ENCODE measurements at places on chromosomes 2 and 18.

GRCh38 chr2:223797811-223798721, 39.3 kb downstream of the AP1S3 start:
- no peak for DNase-seq

- no peak for DNase-seq
These were observed 338.7 kb downstream of the HRH4 start for GRCh38 chr18:24799176-24799575.

GRCh38 chr2:158723181-158723838, 71.8 kb upstream of the DAPL1 start:
- DNase-seq, result no peak

GRCh38 chr2:179048099-179048498, 1.8 kb downstream of the CCDC141 start:
- DNase-seq, result no peak

DNA sequence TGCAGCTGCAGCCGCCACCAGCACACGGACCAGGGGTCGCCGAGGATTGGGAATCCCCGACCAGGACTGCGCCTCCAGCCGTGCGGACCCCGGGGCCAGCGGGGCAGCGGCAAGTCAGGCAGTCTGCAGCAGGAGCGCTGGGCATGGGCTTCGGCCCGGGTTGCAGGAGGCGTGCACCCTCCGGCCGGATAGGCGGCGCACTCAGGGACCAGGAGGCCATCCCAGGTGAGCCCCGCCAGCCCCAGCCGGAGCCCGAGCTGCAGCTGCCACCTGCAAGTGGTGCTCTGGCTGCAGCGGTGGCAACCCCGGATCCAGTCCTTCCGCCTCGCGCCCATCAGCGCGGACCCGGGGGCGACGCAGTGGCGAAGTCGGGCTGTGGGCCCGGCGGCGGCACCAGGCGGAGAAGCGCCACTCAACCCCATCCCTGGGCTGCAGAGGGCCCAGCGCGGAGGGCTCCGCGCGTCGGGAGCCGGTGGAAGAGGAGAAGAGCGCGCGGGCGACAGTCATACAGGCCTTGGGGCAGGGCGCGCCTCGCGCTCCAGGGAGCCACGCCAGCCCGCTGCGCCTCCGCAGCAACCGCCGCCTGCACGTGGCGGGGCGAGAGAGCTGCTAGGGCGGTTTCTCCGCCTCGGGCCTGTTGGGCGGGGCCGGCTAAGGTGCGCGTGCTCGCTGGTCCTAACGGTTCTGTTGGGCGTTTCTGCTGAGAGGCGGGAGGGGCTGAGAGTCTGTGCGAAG, 73.8 kb downstream of the RPIA start:
- DNase-seq, result no peak

- DNase-seq, result peak; percentile 60
These were observed 3.9 kb downstream of the NEB start for GRCh38 chr2:151730262-151730975.

DNA sequence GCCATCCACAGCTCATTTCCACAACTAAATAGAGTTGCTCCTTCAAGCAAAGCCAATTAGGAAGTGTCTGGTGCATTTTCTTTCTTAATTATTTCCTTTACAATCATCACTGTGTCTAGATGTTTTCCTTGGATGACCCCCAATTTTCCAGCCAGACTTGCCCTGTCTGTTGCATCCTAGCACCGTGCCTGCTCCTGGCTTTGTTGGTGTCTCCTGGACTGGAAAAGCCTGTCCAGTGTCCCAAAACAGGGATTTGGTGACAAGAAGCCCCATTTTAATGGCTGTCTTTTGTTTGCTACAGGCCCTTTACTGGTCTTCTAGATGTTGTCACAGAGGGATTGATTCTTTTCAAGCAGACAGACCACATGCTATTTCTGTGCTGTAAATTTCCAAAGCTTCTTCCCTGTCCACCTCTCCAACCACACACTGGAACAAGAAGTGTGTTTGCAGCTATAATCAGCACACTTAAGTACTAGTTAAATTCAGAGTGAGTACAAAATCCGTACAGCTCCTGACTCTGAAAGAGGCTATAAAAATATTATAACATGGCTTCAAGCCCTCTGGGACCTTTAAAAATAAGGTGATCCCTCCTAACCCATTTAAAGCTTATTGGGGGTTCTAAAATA, 38.4 kb downstream of the RNF144A start:
- no peak for DNase-seq

DNA sequence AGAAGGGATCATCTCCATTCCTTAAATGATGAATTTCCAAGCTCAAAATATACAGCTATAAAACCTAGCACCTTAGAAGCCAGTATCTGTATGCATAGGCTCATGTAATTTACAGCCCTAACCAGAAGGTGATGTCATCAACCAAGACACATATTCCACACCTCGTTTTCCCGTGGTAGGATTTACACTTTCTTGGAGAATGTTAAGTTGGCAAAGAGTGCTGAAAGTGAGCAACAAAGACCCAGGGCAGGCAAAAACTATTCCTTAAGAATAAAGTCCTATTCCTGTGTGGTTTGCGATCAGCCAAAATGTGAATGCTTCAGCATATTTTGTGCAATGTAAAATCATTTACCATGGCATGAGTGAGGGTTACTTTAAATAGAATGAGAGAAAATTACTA, 247.1 kb downstream of the OSR1 start:
- DNase-seq, result no peak

Measured in GM04503 (cell line).